ENCODE measurements at places on chromosomes 3 and 15.

DNA sequence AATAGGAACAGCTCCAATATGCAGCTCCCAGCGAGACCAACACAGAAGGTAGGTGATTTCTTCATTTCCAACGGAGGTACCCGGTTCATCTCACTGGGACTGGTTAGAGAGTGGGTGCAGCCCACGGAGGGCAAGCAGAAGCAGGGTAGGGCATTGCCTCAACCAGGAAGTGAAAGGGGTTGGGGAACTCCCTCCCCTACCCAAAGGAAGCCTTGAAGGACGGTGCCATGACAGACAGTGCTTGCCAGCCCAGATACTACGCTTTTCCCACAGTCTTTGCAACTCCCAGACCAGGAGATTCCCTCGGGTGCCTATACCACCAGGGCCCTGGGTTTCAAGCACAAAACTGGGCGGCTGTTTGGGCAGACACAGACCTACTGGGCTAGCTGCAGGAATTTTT lies 576.9 kb upstream of the NECTIN3 start:
- no peak for DNase-seq

DNA sequence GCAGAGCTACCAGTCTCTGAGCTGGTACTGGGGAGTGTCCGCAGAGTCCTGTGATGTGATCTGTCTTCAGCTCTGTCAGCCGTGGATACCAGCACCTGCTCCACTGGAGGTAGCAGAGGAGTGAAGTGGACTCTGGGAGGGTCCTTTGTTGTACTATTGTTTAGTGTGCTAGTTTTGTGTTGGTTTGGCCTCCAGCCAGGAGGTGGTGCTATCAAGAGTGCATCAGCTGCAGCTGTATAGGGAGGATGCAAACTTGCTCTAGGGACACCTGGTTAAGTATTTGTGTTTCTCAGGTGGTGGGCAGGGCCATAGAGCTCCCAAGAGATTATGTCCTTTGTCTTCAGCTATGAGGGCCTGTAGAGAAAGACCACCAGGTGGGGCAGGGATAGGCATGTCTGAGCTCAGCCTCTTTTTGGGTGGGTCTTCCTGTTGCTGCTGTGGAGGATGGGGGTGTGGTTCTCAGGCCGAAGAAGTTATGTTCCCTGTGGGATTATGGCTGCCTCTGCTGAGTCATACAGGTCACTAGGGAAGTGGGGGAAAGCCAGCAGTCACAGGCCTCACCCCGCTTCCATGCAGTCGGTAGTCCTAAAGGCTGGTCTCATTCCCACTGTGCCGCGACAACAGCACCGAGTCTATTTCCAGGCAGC lies 443.2 kb upstream of the TBL1XR1 start:
- peak; percentile 6 for DNase-seq

- DNase-seq = peak; percentile 27
Observed at GRCh38 chr15:70083946-70084345, 13.8 kb downstream of the TLE3 start.

DNA sequence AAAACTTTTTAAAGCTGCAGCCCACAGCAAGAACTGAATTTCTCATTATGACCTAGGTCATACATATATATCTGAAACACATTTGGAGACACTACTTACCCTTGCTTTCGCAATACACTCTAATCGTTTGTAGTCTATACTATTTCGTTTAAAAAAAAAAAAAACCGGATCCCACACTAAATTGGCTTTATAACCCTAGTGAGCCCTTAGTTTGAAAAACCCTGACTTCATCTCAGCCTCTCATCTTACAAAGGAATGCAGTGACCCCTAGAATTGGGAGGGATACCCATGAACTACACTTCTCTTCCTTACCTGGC lies 4.2 kb downstream of the RARRES1 start:
- DNase-seq = no peak

- no peak for DNase-seq
Observed at GRCh38 chr3:50167841-50168209, 12.7 kb downstream of the SEMA3F start.

- peak; percentile 83 for DNase-seq
Observed at GRCh38 chr15:34708422-34708821, 46.4 kb downstream of the GJD2 start.

- DNase-seq = no peak
Observed at GRCh38 chr3:127151251-127151564, 41.7 kb upstream of the PRR23E start.

DNA sequence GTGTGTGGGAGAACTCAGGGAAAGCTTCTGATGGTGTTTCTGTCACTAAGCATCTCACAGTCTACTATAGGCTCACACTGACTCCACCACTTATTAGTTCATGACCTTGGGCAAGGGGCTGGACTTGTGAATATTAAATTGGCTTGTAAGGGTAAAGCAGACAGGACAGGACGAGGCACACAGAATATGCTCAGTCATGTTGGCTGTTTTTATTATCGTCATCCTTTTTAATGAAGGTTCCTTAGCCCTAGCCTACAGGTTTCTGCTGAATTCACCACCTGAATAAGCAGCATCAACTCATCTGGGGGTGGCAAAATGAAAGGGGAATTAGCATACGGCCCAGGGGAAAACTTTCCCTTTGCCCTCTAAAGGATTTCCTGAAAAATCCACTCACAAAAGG lies 39.6 kb upstream of the LIPC start:
- DNase-seq = no peak

DNA sequence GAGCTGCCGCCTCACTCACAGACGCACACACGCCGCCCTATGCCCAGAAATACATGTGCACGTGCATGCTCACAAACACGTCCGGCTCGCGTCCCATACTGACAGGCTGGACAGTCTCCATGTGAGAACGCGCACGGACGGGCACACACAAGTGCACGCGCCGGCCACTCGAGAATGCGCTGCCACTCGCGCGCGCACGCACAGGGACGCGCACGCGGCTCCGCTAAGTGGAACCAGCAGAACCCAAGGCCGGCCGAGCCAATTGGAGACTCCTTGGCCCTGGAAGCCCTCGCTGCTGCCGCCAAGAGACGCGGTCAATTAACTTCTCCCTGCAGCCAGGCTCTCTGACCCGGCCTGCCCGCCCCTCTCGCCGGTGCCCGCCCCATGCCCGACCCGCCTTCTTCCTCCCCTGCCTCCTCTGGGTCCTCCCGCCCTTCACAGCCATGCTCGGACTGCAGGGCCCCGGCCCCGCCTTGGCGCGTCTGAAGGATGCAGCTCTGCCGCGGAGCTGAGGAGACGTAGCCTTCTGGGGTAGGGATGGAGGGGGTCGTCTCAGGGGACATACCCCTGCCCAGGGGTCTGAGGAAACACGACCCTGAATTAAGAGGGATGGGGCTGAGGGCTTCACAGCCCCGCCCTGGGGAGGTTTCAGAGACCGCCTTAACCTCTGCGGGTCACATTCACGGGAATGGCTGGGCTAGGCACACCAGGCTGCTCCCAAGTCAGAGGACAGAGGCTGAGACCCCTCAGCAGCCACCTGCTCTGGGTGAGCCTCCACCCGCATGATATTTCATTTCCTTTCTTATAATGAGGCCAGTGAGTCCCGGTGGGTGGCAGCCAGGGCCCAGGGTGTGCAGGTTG lies 15.0 kb downstream of the PTH1R start:
- peak; percentile 70 for DNase-seq

DNA sequence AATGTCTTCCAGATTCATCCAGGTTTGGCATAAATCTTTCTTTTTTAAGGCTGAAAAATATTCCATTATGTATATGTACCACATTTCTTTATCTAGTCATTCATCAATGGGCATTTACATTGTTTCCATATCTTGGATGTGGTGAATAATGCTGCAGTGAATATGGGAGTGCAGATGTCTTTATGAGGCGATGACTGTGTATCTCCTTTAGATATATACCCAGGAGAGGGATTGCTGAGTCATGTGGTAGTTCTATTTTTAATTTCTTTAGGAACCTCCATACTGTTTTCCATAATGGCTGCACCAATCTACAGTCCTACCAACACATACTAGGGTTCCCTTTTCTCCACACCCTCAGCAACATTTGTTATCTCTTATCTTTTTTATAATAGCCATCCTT lies 96.3 kb downstream of the LRRC28 start:
- no peak for DNase-seq

DNA sequence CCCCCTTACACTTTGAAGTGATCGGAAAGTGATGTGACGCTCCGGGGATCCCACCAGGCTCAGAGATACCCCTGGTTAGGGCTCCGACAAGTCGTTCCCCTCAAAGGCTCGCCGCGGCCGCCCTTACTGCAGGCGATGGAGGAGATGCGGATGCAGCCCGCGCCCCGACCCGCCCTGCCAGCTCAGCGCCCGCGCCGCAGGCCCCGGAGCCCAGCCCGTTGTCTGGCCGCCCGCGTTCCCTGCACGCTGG lies 228 bp downstream of the GLT8D1 start:
- DNase-seq = no peak

GRCh38 chr15:83869341-83869740 lies 215.4 kb downstream of the ADAMTSL3 start:
- no peak for DNase-seq

- DNase-seq = no peak
Observed at GRCh38 chr3:173945170-173945569, 547.6 kb downstream of the NLGN1 start.

DNA sequence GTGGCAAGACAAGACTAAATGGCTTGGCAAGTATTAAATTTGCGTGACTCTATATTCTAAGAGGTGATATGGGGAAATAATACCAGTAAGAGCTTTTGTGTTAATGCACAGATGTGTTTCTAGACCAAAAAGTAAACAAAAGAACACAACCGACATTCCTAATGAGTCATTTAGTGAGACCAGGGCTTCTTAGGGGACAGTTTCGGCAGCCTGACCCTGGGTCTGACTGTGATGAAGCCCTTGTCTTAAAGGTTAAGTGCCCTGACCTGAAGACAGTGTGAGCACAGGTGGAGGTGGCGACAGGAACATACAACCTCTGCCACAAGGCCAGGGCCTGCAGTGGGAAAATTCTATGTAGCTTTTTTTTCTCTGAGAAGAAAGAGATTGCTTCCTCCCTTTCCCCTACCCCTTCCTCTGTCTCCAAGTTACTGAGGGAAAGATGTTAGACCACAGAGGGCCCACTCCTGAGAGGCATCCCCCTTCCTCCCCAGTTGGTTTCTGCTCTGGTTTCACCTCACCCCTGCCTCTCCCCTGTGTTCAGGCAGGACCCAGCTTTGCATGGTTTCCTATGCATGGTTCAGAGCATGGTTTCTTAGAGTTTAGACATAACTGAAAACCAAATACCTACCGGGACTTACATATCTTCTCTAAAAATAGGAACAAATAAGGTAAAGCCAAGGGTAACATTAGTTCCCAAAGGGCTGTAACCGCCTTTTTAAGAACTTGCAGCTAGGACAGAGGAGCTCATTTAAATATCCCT lies 24.8 kb upstream of the CMTM7 start:
- DNase-seq = no peak

GRCh38 chr3:184593220-184593927 lies 31.8 kb downstream of the EPHB3 start:
- no peak for DNase-seq

All from hematopoietic multipotent progenitor cell treated with erythropoietin and hydrocortisone succinate and interleukin-3 and kit ligand, for 6 days (in vitro differentiated cells).